Activated T-helper 2 cell treated with anti-CD3 and anti-CD28 coated beads, Interferon-gamma antibody, Interleukin-2, Interleukin-4, amounts not matched to agents 10 μg/mL and 5 μg/mL and 100 μg/mL, durations not matched to agents 14 hours and 24 hours and 36 hours (primary cell): ENCODE measurements at places on chromosomes 13 and 19.
A peak's percentile ranks its signal among the peaks of the same experiment; 100 is the strongest.

- DNase-seq: no peak
These were observed 210.9 kb downstream of the SHISA2 start for GRCh38 chr13:25840931-25841330.

GRCh38 chr19:6654347-6655310, 15.3 kb downstream of the TNFSF14 start:
- DNase-seq: peak; percentile 52

GRCh38 chr13:109255141-109255856, 531.1 kb downstream of the IRS2 start:
- no peak for DNase-seq

DNA sequence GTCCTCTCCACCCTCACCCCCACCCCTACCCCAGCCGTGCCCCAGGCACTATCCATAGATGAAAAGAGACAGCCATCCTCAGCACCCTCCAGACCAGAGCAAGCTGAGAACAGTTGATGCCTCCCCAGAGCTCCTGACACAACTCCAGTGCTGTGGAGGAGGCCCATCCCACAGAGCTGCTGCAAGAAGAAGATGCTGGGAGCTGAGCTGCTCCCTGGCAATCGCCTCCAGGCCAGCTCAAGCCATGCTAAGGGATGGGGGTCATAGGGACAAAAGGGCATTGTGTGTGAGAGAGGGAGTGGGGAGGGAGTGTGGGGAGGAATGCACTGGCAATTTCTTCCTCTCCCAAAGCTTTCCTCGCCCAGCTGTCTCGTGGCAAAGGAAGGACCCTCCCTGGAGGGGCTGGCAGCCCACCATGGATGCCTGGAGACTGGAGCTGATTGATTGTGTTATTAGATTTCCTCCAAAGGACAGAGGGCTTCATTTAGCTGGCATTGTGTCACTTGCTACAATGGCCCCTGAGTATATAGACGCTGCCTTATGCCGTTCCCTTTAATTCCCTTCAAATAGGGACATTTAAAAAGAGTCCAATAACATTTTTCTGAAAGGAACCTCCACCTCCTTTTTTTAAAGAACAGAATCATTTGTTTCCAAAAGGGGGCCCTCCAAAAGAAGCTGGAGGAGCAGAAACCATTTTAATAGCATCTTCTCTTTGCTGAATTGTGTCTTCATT, 476.4 kb downstream of the FOXO1 start:
- no peak for DNase-seq

DNA sequence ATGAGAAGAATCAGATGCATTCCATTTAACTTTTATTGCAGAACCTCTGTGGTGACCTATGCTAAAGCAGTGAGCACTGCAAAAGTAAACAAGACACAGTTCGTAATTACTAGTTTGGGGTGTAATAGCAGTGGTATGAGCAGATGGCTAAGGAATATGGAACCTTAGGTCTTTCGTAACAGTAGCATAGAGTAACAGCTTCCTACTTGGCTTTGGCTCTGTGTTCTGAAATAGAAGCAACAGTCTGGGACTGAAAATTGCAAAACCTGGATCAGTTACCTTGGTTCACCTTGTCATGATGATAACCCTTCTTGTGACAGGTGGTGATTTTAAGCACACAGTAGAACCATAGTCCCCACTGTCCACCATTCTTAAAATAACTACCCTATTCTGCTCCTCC, 303.4 kb downstream of the GPC6 start:
- no peak for DNase-seq

- no peak for DNase-seq
These were observed 22.8 kb upstream of the NDUFS7 start for GRCh38 chr19:1360818-1361461.

GRCh38 chr19:7494416-7495098, 5.7 kb upstream of the PEX11G start:
- DNase-seq: no peak

DNA sequence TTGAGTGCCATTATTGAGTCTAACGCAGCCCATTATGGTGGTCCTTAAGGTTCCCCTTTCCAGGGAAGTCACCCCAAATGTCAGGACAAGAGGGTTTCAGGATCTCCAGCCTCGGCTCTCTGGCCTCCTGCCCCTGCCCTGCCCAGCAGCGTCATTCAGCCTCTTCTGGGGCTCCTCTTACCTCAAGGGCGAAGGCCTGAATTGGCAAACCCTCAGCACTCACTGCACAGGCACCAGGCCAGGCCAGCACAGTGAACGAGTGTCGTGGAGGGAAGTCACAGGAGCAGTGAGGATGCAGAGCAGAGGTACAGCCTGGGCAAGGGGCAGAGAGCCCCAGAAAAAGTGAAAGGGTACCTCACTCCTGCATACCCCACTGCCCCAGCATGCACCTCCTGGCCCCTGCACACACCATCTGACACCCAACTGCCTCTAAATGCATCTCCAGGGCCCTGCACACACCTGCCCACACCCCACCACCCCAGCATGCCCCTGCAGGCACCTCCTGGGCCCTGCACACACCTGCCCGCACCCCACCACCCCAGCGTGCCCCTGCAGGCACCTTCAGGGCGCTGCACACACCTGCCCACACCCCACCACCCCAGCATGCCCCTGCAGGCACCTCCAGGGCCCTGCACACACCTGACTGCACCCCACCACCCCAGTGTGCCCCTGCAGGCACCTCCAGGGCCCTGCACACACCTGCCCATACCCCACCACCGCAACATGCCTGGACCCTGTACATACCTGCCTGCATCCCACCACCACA, 19.8 kb downstream of the SLC25A42 start:
- no peak for DNase-seq

- no peak for DNase-seq
These were observed 44.0 kb downstream of the FLT3 start for GRCh38 chr13:28056426-28056825.

GRCh38 chr19:44718441-44719261, 19.7 kb downstream of the CEACAM16 start:
- no peak for DNase-seq

DNA sequence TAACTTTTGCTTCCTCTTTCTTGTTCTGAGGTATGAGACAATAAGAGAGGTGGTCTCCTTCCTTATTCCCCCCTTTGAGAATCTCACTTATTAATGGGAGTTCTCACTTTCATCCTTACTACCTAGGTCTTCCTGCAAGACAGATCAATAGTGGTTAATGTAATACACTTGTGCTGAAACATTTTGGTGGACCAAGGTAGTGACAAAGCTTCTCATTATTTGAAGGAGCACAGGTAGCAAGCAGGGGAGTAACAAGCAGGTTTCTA, 17.9 kb downstream of the ZNF700 start:
- no peak for DNase-seq

DNA sequence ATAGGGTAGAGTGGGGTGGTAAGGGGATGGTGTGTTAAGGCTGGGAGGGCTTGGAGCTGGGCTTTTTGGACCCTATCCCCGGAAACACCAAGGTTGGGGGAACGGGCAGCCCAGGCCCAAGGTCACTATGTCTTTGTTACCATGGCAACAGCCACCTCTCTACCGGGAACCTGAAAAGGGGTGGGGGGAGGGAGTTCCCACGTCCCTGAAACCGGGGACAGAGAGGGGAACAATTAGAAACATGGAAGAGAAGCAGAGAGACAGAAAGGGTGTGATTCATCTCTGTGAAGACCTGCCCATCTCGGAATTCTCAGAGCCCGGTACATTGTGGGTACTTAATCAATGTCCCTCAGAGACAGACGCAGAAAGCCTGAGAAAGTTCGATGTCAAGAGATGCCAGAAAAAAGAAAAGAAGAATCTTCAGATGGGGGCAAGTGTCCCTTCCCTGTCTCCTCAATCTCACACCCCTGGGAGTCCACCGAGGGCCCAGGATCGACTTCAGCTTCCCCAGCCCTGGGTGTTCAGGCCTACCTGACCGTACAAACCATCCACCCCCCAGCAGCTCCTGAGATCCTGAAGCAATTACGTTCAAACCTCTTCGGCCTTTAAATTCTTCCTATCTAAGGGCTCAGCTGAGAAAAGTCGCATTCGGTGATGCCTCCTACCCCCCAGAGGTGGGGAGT, 6.8 kb upstream of the LRFN1 start:
- no peak for DNase-seq

DNA sequence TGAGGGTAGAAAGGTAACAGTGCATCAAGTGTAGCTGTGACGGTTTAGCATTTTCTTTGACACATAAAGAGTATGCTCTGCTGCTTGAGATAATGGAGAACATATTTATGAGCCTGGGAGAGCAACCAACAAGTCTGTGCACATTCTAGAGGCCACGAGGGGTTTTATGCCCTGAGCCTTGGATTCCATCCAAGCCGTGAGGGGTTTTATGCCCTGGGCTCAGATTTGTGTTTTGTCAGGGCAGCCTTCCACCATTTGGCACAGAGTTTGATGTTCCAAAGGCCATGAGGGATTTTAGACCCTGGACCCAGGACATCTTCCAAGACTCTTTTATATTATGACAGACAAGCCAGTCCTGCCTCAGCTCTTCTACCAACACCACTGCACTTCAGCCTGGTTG, 106.4 kb downstream of the ZNF486 start:
- no peak for DNase-seq

- DNase-seq: no peak
These were observed 27.0 kb downstream of the TNFSF11 start for GRCh38 chr13:42600943-42601342.
